ENCODE measurements at places on chromosomes 13 and 19. TPM values are rescaled to one million over a fixed set of nuclear protein-coding genes. Genes with fewer than 3 reads are reported as not detected.

DNA sequence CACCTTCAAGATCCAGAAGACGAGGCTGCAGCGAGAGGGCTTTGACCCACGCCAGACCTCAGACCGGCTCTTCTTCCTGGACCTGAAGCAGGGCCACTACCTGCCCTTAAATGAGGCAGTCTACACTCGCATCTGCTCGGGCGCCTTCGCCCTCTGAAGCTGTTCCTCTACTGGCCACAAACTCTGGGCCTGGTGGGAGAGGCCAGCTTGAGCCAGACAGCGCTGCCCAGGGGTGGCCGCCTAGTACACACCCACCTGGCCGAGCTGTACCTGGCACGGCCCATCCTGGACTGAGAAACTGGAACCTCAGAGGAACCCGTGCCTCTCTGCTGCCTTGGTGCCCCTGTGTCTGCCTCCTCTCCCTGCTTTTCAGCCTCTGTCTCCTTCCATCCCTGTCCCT lies 7.0 kb upstream of the PGLS start:
- DNase-seq, result no peak

The SPACA6 gene
- total RNA-seq, result 4.3 TPM

The RTBDN gene
- total RNA-seq, result not detected

DNA sequence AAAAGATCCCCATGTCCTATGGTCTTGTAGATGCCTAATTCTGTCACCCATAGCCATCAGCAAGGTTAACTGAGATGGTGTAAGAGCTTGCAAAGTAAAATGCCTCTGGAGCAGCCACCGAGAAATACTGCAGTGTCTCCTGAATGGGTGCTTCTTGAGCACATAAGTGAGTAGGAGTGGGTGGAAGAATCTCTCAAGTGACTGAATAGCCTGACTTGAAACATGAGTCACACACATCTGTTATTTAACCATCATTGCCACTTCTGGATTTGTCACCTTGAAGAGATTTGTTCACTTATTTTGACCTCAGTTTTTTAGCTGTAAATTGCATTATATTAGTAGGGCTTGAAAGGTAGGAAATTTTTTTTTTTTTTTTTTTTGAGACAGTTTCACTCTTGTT lies 2.3 kb downstream of the ZNF714 start:
- DNase-seq, result no peak

DNA sequence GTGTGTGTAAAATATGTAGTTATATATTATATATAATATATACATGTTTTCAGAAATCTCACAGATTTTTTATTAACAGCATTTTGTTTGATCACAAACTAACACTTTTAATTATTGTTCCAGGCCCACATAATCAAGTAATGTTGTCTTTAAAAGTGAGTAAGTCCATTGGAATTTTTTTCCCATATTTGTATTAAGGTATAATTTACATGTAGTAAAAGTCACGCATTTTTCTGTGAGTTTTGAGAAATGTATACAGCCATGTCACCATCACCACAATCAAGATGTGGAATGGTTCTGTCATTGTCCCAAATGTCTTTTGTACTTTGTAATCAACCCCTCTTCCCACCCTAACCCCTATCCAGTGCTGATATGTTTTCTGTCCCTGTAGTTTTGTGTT lies 120.0 kb upstream of the RFC3 start:
- no peak for DNase-seq
